Hindlimb muscle (tissue), 1 donor: ENCODE measurements at places on chromosomes 6 and 20. TPM values are rescaled to one million over a fixed set of nuclear protein-coding genes. Genes with fewer than 3 reads are reported as not detected.

- DNase-seq = peak; percentile 46
Measured at GRCh38 chr20:46572153-46572552, 21.7 kb upstream of the OCSTAMP start.

The CDH4 gene
- 1.0 TPM for polyA plus RNA-seq

DNA sequence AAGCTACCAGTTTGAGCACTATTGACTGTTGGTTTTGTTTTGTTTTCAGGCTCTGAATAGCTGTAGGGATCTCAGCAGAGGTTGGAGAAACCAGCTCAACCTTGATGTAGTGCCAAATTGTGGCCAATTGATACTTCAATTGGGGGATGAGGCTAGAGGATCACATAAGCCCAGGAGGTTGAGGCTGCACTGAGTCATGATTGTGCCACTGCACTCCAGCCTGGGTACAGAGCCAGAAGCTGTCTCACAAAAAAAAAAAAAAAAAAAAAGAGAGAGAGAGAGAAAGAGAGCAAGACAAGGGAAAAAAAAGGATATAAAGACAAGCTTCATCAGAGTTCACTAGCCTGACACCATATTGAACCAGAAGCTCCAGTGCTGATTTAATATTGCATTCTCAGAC is 702.1 kb downstream of the FRK start:
- DNase-seq = no peak

The OGFRL1 gene
- polyA plus RNA-seq = 9.8 TPM

The TFAP2D gene
- not detected for polyA plus RNA-seq

The RIPOR3 gene
- polyA plus RNA-seq = 4.0 TPM

DNA sequence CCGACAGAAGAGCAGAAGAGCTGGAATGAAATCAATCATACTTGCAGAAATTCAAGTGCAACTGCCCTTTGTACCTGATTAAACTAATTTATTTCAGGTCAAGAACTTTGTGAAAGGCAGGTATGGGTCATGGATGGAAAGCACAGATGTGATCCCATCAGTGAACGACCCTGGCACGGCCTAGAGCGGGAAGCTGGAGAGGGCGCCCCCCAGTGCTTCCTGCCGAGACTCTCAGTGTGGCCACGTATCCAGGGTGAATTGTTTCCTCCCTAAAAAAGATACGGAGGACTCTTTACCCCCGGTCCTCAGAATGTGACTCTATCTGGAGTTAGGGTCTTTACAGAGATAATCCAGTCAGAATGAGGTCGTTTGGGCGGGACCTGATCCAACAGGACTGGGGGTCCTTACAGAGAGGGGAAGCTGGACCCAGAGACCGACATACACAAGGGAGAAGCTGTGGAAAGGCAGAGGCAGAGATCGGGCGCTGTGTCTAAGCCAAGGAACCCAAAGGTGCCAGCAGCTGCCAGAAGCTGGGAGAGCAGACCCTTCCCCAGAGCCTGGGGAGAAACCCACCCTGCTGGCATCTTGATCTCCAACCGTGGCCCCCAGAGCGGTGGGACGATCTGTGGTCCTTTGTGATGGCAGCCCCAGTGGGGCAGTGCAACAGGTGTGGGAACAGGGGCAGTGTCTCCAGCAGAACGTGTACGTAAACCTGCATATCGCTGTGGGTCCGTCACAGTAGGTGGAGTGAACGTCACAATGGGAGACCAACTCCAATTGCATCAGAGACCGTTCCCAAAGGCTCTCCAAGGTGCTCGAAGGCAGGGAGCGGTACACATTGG is 91.9 kb downstream of the TAF4 start:
- no peak for DNase-seq

GRCh38 chr6:143007646-143008045 is 53.0 kb upstream of the AIG1 start:
- no peak for DNase-seq

DNA sequence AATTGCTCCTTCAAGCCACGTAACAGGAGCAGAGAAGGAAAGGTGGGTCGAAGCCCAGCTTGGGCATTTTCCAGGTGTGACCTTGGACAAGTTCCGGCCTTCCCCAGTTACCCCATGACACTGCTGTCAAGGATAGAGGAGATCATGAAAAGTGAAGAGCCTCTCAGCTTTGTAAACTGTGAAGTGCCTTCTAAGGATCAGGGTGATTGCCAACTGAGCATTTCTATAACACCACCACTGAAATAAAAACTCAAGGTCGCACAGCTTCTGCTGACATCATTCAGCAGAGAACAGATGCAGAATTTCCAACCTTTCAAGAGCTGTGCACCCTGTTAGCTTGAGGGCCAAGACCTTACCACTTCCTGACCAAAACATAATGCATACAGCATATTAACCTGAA is 24.0 kb upstream of the ZMYND8 start:
- no peak for DNase-seq

GRCh38 chr6:5712349-5713215 is 294.1 kb downstream of the NRN1 start:
- no peak for DNase-seq

GRCh38 chr6:28478518-28478917 is 35.2 kb upstream of the ZSCAN23 start:
- DNase-seq = no peak

DNA sequence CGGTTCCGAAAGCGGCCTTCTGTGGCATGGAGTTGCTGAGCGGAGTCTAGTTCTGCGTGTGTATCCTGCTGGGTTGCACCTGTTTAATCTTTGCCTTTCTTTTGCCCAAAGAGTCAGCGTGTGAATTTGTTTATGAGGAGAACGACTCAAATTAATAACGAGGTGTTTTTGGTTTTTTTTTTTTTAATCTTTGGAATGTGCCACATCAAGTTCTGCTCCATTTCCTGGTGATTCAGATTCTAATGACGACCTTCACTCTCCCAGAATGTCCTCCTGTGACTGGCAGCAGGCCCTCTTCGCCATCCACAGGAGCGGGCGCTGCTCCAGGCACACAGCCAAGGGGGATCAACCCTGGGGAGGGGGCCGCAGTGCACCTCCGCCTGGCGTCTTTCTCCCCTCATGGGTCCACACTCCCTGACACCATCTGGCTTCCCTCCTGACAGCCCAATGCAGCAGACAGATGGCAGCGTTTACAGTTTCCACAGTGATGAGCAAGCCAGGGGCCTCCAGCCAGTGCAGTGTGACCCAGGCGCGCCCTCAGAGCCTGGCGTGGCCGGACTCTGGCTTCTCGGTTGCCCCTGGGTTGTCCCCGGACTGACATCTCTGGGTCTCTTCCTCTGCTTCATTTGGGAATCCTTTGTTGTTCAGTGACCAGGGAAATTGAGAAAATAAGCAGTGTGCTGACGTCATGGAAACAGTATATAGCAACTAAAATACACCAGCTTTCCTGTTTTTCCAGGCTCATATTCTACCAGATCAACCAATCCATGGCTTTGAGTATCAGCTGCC is 27.5 kb upstream of the AFDN start:
- DNase-seq = peak; percentile 50

- no peak for DNase-seq
Measured at GRCh38 chr6:112839525-112839961, 492.4 kb downstream of the RFPL4B start.

DNA sequence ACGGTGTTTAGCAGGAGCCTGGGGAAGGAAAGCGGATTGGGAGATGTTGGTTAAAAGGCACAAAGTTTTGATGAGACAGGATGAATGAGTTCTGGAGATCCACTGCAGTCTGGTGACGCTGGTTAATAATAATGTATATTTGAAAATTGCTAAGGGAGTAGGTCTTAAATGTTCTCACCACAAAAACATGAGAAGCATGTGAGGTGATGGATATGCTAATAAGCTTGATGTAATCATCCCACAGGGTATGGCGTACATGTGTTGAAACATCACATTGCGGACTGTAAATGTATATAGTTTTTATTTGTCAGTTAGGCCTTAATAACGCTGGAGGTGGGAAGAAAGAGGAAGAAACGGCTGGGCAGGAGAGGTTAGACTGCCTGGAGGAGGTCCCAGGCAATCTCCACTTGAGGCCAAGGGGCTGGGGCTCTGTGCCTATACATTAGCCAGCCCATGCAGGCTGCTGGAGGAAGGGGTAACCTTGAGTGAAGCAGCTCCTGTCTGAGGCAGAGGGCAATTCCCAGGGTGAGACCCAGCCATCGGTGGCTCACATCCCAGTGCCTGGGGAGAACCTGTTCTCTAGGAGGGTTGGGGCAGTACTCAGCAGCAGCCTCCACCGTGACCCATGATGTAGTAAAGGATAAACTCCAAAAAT is 188.2 kb upstream of the QKI start:
- DNase-seq = no peak

DNA sequence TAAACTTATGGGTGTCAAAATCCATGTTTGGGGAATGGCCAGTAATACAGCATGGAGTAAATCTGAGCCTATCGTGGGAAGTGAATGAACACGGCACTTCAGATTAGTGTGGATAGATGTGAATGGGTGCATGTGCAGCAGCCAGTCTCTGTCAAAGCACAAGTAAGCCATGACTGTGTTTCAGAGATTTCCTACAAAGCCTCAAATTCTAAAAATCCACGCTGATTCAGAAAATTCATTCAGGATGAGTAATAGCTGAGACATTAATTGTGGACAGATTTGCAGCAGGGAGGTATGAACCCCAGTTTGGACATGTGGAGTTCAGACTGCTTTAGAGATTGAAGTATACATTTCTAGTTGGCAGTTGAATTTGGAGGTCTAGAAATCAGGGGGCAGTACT is 115.1 kb downstream of the QKI start:
- DNase-seq = no peak

- DNase-seq = no peak
Measured at GRCh38 chr6:14707971-14708465, 537.9 kb upstream of the JARID2 start.

GRCh38 chr20:41356951-41357350 is 9.7 kb downstream of the EMILIN3 start:
- no peak for DNase-seq

- DNase-seq = no peak
Measured at GRCh38 chr6:48840896-48841295, 622.2 kb downstream of the MMUT start.

- DNase-seq = peak; percentile 34
Measured at GRCh38 chr6:1872649-1873131, 263.0 kb downstream of the FOXC1 start.

The ETV7 gene
- polyA plus RNA-seq = not detected

The SOX18 gene
- 19.6 TPM for polyA plus RNA-seq

The F13A1 gene
- 54.5 TPM for polyA plus RNA-seq

The BPIFB2 gene
- polyA plus RNA-seq = not detected

The MOXD1 gene
- polyA plus RNA-seq = 2.3 TPM

The OR2J3 gene
- polyA plus RNA-seq = not detected

GRCh38 chr6:9620263-9620662 is 794.6 kb downstream of the TFAP2A start:
- no peak for DNase-seq

GRCh38 chr6:46246081-46246480 is 75.3 kb upstream of the ENPP5 start:
- DNase-seq = no peak

DNA sequence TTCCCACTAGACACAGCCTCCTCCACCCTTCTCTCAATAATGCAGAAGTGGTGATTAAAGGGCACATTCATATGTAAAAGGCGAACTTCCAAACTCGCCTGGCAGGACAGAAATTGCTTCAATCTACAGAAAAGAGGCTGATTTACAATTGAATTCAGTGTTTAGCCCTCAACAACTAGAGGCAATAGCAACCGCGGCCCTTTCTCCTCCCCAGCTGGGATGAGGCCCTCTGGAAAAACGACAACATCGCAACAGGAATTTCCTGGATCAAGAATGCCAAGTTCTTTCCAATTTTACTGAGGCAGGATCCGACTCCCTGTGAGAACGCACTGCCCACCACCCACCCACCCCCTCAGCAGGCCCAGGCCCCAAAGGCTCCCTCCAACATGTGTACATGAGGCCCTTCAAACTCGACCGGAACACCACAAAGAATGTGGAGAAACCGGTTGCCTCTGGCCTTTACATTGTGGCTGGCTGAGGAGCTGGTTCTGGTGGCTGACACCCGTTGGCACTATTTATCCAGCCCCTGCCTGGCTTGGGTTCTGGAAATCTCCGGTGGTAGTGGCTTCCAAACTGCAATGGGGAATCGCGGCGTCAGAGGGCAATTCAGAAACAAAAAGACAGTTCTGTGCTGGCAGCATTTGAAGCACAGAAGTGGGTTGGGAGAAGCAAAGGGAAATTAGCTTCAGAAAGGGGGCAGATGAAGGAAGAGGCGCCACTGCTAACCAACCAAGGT is 36.8 kb downstream of the ZMYND8 start:
- DNase-seq = peak; percentile 88

The GABRR1 gene
- 1.1 TPM for polyA plus RNA-seq

DNA sequence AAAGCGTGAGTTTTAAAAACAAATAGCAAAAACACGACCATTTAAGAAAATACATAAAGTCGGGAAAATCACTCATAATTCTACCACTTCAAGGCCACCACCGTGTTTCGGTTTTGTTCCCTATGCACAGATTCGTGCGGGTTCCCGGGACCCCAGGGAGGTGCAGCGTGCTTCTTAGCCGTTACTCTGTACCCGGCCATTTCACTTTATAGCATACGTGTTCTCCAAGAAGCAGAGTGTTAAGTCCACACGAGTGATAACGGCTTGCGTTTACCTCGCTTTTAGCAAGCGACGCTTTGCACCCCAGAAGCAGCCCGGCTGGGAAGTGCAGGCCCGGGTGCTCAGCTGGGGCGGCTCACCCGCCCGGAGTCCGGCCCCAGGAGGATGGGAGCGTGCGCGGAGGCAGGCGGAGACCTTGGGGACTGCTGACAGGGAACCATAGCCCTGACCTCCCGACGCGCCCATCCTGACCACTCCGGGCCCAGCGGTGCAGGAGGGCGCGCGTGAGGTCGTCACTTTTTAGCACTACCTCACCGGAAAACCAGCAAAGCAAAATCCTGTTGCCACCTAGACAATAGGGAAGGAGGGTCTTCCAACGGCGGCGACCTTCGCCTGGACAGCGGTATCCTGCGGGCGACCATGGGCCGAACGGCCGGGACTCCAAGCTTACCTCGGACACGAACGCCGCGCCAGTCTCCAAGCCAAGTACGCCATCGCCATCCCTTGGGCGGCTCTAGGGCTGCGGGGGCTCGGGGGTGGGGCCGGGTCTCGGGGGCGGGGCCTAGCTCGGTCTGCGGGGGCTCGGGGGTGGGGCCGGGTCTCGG is at the start of gene ECI2:
ECI2 (minus strand) TSS at position 735 of the 824 bp plus-strand sequence; CDS start at position 720, 15 bp downstream.
- no peak for DNase-seq

DNA sequence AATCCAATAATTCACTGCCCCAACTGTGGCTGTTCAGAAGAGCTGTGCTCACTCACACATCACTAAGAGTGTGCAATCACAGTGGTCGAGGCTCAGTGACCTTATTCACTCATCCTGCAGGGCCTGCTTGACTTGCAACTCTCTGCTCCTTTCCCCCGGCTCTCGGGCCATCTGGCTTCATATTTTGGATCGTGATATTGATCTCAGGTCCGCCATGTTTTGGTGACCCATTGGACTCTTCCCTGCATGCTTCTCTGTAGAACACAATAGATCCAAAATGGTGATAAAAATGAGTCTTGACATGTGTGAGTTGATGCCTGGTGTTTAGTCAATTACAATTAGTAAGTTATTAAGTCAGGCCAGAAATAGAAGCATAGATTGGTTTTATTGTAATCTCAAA is 313.9 kb upstream of the SOX4 start:
- no peak for DNase-seq

GRCh38 chr6:71967436-71967835 is 81.1 kb downstream of the RIMS1 start:
- no peak for DNase-seq
